NCI-H1092 (cell line): ENCODE measurements at places on chromosomes 12 and 14.

DNA sequence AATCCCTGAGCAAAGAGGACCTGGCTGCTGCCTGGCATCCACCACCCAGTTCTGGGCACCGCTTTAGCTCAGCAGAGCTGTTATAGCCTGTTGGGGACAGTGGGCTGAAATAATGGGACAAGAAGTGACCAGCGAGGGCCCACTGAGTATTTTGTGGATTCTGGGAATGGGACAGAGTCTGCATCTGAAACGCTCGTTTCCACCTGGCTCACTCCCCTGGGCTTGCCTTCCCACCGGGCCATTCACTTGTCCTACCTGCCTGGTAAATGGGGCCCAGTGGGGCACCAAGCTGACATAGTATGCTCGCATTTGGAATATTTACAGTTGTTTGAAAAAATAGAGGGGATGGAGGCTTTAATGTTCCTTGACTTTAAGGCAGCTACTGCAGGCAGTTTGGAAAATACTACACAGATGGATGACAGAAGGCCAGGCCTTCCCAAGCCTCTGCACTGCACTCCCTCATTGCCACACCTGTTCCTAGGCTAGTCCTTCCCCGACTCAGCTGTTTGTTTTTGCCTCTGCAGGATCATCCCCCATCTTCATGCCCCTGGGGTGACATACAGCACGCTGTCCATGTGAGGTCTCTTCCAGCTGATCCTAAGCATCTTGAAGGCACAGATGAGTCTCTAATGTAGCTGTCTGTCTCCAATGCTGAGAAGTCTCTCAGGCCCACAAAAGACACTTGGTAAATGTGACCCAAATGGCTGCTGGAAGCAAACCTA lies 61.3 kb upstream of the DICER1 start:
- DNase-seq = no peak

- DNase-seq = no peak
Observed at GRCh38 chr12:83660727-83661358, 974.1 kb downstream of the TMTC2 start.

DNA sequence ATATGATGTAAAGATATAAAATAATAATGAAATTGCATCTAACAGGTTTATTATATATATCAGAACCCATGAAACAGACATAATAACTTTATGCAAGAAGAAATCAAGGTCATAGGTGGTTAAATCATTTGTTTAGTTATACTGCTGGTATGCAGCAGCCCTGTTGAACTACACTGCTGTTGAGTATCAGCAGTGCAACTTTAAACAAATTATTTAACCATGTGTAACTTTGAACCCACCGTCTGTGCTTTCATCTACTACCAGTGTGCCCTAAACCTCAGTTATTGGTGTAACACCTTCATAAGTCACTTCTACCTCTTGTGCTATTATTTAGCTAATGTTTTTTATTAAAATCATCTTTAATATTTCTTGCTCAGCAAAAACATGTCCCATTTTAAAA lies 262.3 kb upstream of the CRY1 start:
- DNase-seq = no peak

DNA sequence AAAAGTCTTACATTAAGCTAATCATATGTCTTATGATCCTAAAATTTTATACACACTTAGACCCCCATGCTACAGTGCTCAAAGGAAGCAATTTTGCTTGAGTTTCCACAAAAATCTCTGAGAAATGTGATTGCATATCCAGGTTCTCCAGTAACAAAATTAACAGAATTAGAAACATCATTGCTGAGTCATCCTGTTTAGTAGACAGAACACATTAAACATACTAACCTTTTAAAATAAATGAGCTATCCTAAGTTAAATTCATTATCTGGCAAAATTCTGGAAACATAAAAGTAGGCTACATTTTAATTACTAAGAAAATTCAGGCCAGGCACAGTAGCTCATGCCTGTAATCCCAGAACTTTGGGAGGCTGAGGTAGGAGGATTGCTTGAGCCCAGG lies 94.7 kb downstream of the DENND5B start:
- no peak for DNase-seq

- no peak for DNase-seq
Observed at GRCh38 chr12:11830307-11830801, 180.9 kb downstream of the ETV6 start.

- DNase-seq = no peak
Observed at GRCh38 chr12:57069523-57069922, 9.1 kb downstream of the NEMP1 start.
